Glomerular endothelial cell (primary cell): ENCODE measurements at places on chromosomes 7 and 10.

GRCh38 chr10:131928248-131929095, 27.7 kb downstream of the PPP2R2D start:
- no peak for DNase-seq

- DNase-seq = no peak
Measured at GRCh38 chr10:34773636-34774630, 41.2 kb downstream of the PARD3 start.

DNA sequence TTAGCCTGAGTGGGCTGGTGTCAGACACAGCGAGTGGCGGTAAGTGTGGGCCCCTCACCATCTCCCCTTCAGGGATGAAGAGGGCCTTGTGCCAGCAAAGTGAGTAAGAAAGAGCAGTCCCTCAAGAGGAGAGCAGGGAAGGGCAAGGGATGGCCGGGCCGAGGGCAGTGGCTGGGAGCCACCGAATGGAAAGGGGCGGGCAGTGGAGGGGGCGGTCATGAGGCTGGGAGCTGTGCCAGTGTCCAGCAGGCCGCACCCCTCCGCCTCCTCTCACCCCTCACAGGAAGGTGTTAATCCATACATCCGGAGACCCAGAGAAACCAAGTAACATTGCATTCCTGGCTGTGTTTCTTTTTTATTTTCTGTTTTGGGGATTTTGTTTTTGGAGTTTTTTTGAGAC, 28.6 kb upstream of the RASGEF1A start:
- DNase-seq = no peak

DNA sequence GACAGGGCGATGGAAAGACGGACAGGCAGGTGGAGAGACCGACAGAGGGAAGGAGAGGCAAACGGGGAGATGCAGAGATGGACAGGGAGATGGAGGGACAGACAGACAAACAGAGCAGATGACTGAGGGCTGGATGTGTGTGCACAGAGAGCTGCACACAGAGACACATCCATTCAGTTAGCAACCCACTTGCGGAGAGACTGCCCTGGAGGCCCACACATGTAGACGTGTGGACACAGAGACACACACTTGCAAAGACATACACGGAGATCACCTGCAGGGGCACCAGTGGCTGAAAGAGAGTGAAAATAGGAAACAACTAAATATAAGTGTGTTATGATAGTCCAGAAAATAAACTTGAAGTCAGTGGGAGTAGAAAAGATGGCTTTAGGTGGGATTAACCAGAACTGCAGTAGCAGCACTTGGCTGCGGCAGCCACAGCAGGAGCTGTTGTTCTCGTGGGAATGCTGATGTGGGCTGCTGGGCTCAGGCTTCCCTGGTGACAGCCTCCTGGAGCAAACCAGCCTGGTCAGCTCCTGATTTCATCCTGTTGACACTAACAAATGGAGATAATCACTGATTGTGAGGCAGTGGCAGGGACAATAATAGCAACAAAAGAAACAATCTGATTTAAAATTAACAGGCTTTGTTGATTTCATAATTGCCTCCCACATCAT, 134.1 kb downstream of the CCNY start:
- DNase-seq = no peak
